ENCODE measurements at places on chromosomes 3 and 15. TPM values are rescaled to one million over a fixed set of nuclear protein-coding genes. Genes with fewer than 3 reads are reported as not detected.

Gene GUCA1C
- total RNA-seq = not detected

Gene NR1I2
- total RNA-seq = not detected

Gene FMN1
- 33.5 TPM for total RNA-seq

Gene CPN2
- total RNA-seq = not detected

Gene AQP9
- total RNA-seq = 46.9 TPM

Gene IMPG2
- 0.29 TPM for total RNA-seq

Gene MAGEL2
- 0.14 TPM for total RNA-seq

Gene FILIP1L
- 43.2 TPM for total RNA-seq

Gene TMEM42
- 14.4 TPM for total RNA-seq

Gene KIF23
- total RNA-seq = 2.7 TPM

Gene GRM7
- not detected for total RNA-seq

Gene C3orf70
- 4.1 TPM for total RNA-seq

Gene LMOD3
- total RNA-seq = 0.12 TPM

Gene MESP2
- not detected for total RNA-seq

GRCh38 chr15:40243126-40243810 lies 4.4 kb downstream of the PAK6 start:
- H3K27me3 ChIP-seq = peaks cover 11% of the 10 kb centered on the region
- H3K4me1 ChIP-seq = no peaks in the 10 kb centered on the region
- no peak overlapping the region for H3K4me3 ChIP-seq
- no peaks in the 10 kb centered on the region for H3K36me3 ChIP-seq
- H3K27ac ChIP-seq = no peak overlapping the region

DNA sequence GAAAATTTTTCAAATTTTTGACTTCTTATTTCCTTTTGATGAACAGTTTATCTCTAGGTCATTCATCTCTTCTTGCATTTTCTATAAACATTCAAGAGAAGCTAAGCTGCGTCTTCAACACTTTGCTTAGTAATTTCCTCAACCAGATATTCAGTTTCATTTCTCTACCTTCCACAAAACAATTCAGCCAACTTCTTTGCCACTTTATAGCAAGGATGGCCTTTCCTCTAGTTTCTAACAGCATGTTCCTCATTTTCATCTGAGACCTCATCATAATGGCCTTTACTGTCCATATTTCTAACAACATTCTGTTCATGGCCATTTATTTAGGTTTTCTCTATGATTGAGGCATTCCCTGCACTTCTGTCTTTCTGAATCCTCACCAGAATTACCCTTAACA lies 90.0 kb downstream of the ARIH1 start:
- H3K27me3 ChIP-seq = no peaks in the 10 kb centered on the region
- peaks cover 11% of the 10 kb centered on the region for H3K4me1 ChIP-seq
- H3K4me3 ChIP-seq = no peak overlapping the region
- H3K36me3 ChIP-seq = peaks cover 60% of the 10 kb centered on the region
- peak overlapping the region; percentile 27 for H3K27ac ChIP-seq
- DNase-seq = no peak

- no peaks in the 10 kb centered on the region for H3K36me3 ChIP-seq
- DNase-seq = no peak
- H3K4me1 ChIP-seq = peaks cover 3% of the 10 kb centered on the region
- H3K4me3 ChIP-seq = no peak overlapping the region
- no peaks in the 10 kb centered on the region for H3K27me3 ChIP-seq
- H3K27ac ChIP-seq = no peak overlapping the region
Measured at GRCh38 chr15:66134284-66134683, 119.3 kb downstream of the MEGF11 start.

DNA sequence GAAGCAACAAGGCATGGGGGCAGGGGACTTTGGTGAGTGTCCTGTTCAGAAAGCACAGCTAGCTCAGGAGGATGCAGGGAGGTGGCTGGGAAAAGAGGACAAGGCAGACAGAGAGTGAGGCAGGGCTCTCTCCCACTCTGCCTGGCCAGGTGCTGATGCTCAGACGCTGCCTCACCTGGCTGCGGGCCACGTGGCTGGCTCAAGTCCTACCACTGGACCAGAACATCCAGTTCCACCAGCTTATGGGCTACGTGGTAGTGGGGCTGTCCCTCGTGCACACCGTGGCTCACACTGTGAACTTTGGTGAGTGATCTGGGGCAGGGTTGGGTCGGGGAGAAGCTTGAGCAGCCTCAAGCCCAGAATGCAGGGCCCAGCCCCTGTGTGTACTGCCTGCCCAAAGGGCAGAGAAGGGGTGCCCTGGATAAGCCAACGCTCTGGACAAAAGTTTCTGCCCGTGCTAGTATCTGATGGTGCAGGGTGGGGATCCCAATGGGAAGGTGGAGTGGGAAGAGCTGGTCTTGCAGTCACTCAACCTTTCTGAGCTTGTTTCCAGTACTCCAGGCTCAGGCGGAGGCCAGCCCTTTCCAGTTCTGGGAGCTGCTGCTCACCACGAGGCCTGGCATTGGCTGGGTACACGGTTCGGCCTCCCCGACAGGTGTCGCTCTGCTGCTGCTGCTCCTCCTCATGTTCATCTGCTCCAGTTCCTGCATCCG lies 20.9 kb downstream of the NOX5 start:
- H3K27ac ChIP-seq = no peak overlapping the region
- peaks cover 11% of the 10 kb centered on the region for H3K27me3 ChIP-seq
- peaks cover 4% of the 10 kb centered on the region for H3K4me1 ChIP-seq
- no peak overlapping the region for H3K4me3 ChIP-seq

GRCh38 chr3:171815973-171816595 lies 5.8 kb upstream of the PLD1 start:
- H3K27me3 ChIP-seq = no peaks in the 10 kb centered on the region
- DNase-seq = no peak
- H3K36me3 ChIP-seq = no peaks in the 10 kb centered on the region
- no peak overlapping the region for H3K4me3 ChIP-seq

- DNase-seq = no peak
- H3K27me3 ChIP-seq = no peaks in the 10 kb centered on the region
- no peak overlapping the region for H3K4me3 ChIP-seq
- no peak overlapping the region for H3K27ac ChIP-seq
Measured at GRCh38 chr15:78457101-78457500, 19.1 kb downstream of the IREB2 start.

DNA sequence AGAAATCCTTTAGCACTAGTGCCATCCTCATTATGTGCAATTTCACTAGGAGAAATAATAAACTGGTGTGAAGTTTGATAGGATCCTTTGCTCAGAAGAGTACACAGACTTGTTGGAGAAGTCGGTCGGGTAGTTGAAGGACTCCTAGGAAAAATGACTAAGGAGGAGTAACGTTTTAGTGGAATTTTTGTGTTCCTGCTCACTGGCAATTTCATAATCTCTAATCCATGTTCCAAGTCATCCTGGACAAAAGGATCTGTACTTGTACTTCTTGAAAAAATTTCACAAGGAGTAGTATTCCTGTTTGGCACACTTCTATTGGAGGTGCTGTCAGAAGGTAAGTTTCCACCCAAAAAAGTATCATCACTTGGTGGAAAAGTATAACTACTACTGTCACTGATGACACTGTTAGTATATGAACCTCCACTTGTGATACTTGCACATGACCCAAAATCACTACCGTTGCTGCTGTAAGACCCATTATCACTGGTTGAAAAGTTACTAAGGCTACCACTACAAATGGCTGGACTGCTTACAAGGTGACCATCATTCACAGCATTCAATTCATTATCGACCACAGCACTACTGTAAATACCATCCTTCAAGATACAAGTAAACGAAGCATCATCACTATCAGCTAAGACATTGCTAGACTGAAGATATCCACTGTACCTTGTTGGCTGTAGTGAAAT lies 77.4 kb downstream of the NEDD4 start:
- no peak overlapping the region for H3K27ac ChIP-seq
- no peak for DNase-seq
- H3K27me3 ChIP-seq = no peaks in the 10 kb centered on the region
- no peaks in the 10 kb centered on the region for H3K4me1 ChIP-seq
- H3K36me3 ChIP-seq = no peaks in the 10 kb centered on the region
- H3K4me3 ChIP-seq = no peak overlapping the region

DNA sequence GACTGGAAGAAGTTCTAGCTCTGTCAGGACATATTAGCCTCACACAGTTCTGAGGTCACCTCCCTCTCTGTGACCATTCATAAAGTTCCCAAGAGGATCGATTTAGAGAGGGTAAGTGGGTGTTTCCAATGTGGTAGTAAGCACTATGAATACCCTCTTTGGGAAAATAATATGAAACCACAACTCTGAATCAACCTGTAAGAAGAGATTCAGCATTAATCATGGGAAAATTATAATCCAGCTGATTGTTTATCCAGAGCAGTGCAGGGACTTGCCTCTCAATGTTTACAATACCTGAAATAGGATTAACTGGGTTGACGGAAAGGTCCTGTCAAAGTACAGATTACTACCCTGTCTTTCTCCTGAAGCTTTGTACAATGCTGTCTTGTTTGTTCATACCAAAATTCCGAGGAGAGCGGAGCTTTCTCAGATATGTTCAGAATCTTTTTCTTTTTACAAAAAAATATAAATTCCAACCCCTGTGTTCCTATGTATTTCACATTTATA lies 302.9 kb upstream of the DPPA4 start:
- H3K27ac ChIP-seq = no peak overlapping the region
- H3K4me1 ChIP-seq = no peaks in the 10 kb centered on the region
- no peak for DNase-seq
- H3K27me3 ChIP-seq = no peaks in the 10 kb centered on the region

DNA sequence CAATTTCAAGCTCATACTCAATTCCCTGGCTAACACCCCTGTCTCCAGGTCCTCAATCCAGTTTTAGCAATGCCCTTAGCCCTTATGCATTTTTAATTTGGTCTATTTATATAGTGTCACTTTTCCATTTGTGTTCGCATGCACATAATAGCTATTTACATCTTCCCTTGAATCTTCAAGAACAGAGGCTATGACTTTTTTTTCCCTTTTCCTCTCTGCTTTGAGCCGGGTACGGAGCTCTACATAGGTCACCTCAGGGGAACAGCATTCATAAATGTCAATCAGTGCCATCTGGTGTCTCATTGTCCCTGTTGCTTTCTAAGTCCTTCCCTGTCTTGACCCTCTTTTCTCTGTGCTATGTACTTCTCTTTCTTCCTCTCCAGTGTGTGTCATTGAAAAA lies 26.5 kb upstream of the ACTC1 start:
- no peaks in the 10 kb centered on the region for H3K36me3 ChIP-seq
- DNase-seq = no peak
- H3K4me3 ChIP-seq = no peak overlapping the region
- no peak overlapping the region for H3K27ac ChIP-seq
- H3K27me3 ChIP-seq = peaks cover 4% of the 10 kb centered on the region

- H3K36me3 ChIP-seq = peaks cover 38% of the 10 kb centered on the region
- H3K27me3 ChIP-seq = no peaks in the 10 kb centered on the region
- H3K27ac ChIP-seq = no peak overlapping the region
- no peak for DNase-seq
Measured at GRCh38 chr3:52854013-52854412, 19.2 kb upstream of the MUSTN1 start.

GRCh38 chr15:66149871-66150270 lies 103.7 kb downstream of the MEGF11 start:
- no peak for DNase-seq
- H3K27ac ChIP-seq = no peak overlapping the region
- no peak overlapping the region for H3K4me3 ChIP-seq
- H3K36me3 ChIP-seq = no peaks in the 10 kb centered on the region
- no peaks in the 10 kb centered on the region for H3K4me1 ChIP-seq
- H3K27me3 ChIP-seq = no peaks in the 10 kb centered on the region

- peaks cover 54% of the 10 kb centered on the region for H3K4me1 ChIP-seq
- H3K27ac ChIP-seq = peak overlapping the region; percentile 70
- H3K4me3 ChIP-seq = no peak overlapping the region
Measured at GRCh38 chr3:125142940-125143339, 69.6 kb downstream of the SLC12A8 start.

Data from upper lobe of right lung (tissue), 1 donor.